Stimulated activated CD8-positive, alpha-beta memory T cell treated with anti-CD3 and anti-CD28 coated beads, Interleukin-2, amount 100 ng/mL, for 48 hours (primary cell): ENCODE measurements at places on chromosomes 6 and 20.

DNA sequence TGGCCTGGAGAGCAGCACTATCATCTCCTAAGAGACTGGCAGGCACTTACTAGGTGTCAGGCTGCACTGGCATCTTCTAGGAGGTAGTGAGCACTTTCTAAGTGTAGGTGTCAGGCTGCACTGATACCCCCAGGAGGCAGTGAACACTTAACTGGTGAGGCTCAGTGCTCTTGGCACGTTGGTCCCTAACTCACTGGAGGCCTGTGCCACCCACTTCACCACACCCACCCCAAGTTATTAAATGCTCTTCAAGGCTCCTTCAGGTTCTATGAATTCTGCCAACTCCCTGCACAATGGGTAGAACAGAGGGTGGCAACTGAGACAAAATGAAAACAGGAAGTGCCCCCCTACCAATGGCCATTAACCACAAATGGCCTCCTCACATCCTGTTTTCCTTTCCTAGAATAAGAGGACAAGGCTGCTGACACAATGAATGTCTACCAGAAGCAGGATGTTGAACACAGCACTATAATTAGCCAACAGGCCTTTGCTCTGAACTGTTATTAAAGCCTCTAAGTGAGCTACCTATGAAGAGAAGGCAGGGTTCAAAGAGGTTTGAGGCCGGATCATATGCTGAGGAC lies 29.4 kb downstream of the NCOA5 start:
- no peak for DNase-seq

- peak; percentile 37 for DNase-seq
Measured at GRCh38 chr6:29628419-29629281, 4.3 kb downstream of the GABBR1 start.

DNA sequence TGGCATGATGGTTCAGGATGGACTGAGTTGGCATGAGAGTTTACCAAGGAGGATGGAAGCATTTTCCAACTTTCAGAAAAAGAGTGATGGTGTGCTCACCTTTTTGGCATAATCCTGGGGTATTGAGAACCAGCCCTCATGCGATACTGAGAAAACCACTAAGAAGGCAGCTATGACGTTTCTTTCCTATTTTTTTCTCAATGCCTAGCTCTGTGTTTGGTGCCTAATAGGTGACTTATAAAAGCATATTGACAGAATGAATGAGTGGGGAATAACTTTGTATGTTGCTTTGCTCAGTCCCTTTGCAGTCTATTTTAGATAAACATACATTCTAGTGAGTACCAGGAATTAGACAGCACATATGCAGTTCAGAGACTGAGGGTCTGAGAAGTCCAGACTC lies 816.3 kb downstream of the DHX35 start:
- no peak for DNase-seq

DNA sequence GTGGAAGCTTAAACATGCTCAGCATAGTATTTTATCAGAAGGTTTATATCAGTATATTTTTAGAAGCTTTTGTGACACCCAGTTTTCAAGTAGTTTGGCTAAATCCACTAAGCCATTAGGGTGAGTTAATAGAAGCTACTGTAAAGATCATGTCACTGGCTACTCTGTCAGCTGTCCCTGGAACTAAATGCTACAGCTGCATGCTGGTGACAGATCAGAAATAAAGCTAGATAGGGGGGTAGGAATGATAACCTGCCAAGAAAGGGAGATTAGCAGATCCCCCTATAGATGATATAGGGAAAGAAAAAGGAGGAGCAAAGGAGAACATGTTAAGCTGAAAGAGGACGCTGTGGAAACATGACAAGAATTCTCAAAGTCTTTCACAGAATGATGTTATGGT lies 363.2 kb downstream of the QKI start:
- DNase-seq, result no peak

GRCh38 chr20:3563548-3564177 lies 92.8 kb downstream of the ATRN start:
- DNase-seq, result no peak

GRCh38 chr6:3747100-3747737 lies 4.3 kb downstream of the PXDC1 start:
- DNase-seq, result no peak

- DNase-seq, result no peak
Measured at GRCh38 chr6:118899948-118900347, 6.0 kb downstream of the ASF1A start.

DNA sequence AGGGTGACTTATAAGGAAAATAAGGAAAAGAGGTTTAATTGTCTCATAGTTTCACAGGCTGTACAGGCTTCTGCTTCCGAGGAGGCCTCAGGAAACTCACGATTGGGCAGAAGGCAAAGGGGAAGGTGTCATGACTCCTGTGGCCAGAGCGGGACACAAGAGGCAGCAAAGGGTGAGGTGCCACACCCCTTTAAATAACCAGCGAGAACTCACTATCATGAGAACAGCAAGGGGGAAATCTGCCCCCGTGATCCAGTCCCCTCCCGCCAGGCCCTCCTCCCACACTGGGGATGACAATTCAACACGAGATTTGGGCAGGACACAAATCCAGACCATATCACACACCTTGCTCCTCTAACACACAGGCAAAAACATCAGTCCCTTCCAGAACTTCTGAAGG lies 254.0 kb downstream of the DLL1 start:
- DNase-seq, result no peak

GRCh38 chr6:11092668-11093375 lies 812 bp upstream of the SMIM13 start:
- no peak for DNase-seq

DNA sequence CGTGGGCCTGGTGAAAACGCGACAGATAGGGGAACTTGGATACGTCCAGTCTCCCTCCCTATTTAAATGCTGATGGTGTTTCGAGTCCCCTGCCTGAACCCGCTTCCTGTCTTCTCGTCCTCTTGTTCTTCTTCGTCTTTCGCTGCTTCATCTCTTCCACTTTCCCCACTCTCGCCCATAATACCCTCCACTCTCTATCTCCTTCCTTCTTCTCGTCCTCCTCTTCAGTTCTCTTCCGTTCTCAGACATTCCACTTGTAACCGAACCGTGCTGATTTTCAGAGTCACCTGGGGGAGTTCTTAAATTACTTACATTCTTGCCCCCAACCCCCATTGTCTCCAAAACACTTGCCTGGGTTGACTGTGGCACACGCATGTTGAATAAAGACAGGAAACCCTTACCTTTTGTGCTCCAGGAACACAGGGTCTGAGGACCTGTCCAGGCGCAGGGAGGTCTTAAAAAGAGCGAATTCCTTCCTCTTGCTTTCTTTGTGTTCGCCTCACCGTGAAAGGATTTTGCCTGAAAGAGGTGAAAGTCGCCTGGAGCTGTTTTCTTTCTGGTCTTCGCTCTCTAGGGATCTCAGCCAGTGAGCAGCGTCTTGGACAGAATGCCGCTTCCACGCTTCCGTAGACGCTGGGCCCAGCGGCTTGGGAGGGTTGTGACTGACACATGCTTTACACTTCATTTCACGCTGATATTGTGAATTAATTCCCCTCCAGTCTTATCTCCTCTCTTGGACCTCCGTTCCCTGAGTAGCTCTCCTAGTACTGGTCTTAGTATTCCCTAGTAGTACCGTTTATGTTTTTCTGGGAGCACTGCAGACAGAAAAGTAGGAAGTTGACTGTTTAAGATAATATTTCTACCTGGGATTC lies 184.0 kb downstream of the GPX5 start:
- DNase-seq, result no peak

DNA sequence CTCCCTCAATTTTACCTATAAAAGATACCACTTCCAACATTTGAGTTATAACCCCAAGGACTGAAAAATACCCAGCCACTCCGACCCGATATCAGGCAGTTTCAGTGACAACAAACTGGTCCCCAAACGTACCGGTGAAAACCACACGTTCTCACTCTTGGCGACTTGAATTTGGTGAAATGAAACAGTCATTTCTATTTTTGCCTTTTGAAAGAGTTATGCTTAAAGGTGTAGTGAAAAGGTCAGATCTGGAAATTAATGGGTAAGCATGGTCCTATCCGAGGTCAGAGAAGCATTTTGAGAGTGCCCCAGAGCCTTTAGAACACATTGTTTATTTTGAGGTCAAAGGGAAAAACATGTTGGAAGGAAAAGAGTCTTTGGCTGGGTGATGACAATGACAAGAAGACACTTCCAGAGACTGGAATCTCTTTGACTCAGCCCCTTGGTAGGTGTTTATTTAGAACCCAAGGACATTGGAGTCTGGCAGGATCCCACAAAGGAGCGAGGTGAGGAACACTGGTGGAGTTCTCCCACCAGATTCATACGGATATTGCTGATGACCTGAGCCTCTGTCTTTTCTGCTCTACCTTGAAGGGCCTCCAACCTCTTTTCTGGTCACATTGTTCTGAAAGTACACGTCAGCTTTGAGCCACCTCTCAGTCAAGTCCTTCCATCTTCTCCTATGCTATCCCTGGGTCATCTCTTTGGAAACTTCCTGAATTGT lies 235.0 kb downstream of the GMPR start:
- DNase-seq, result no peak

GRCh38 chr6:160974304-160974771 lies 17.2 kb upstream of the MAP3K4 start:
- no peak for DNase-seq

GRCh38 chr6:118844915-118845314 lies 49.0 kb upstream of the ASF1A start:
- no peak for DNase-seq

GRCh38 chr6:164072240-164072666 lies 657.7 kb downstream of the QKI start:
- no peak for DNase-seq

- peak; percentile 67 for DNase-seq
Measured at GRCh38 chr6:169724494-169725124, at the start of gene PHF10. TSS of gene PHF10 (minus strand) at chr6:169724500. CDS start at chr6:169723931, 569 bp downstream.

DNA sequence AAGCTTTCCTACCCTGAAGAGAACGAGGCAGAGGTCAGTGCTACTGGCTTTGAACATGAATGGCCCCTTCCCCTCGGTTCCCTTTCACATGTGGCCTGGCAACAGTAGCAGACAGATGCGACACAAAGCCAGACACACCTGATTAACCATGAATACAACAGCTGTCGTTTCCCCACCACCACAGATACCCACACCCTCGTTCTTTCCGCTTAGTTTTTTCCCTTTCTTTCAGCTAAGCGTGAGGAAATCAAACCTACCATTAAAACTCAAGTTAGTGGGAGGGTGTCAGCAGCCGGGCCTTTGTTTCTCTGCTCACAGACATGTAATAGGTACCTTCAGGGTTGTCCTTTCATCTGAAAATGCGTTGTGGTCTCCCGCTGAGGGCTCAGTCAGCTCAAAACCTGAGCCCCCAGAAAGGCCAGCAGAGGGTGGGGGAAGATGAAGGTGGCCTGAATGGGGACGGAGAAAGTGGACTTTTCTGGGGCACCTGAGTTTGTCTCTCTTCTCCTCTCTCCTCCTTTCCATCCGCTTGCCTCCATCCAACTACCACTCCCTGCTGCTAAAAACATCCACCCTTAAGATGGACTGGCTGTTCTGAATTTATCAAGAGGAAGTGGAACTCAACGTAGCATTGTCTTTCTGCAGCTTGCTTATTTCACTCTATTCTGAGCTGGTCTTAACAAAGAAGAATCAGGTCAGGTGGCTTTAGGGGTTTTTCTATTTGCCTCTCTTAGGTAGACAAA lies 516.6 kb upstream of the JARID2 start:
- no peak for DNase-seq

GRCh38 chr20:46951405-46951804 lies 56.8 kb downstream of the EYA2 start:
- DNase-seq, result no peak

DNA sequence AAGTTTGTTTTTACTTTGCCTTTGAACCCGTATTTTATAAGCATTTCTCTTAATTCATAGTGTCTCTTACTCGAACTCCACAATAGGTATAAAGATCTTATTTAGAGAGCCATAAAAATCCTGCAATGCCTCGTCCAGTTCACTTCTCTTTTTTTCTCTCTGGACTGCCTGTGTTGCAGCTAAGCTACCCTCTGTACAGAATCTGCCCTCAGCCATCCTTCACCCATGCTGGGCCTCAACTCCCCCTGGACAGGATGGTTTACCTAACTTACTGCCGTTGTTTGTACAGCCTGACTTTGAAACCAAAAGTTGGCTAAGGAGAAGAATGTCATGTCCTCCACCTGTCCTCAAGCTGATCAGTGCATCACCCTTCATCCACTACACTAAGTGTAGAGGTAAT lies 10.4 kb downstream of the QRSL1 start:
- no peak for DNase-seq
